Non-pigmented ciliary epithelial cell (primary cell): ENCODE measurements at places on chromosomes 3 and 15.
A peak's percentile ranks its signal among the peaks of the same experiment; 100 is the strongest.

DNA sequence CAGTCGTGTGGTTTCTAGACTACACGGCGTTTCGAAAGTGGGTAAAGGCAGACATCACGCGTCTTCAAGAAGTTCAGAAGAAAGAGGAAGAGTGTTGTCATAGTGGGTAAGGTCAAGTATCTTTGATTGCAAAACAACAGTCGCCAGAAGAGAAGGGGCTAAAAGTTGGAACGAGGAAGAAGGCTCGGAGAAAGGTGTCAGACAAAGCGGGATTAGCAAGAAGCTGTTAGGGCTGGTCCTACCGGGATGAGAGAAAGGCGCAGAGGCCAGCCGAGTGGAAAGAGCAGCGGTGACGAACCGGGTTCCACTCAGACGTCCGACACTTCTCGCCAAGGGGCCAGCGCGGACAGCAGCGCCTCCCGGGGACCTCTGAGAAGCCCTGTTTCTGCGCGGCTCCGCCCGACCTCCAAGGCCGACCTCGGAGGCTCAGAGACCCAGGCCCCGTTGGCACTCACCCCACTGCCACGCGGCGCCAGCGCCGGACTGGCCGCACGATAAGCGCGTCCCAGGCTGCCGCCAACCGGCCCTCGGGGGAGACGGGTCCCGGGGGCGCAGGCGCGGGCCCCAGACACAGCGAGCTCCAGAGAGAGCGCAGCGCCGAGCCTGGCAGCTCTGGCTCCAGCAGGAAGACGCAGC lies 436 bp downstream of the ADPGK start:
- DNase-seq = no peak

- no peak for DNase-seq
Measured at GRCh38 chr15:67175643-67176071, 78.8 kb downstream of the AAGAB start.

DNA sequence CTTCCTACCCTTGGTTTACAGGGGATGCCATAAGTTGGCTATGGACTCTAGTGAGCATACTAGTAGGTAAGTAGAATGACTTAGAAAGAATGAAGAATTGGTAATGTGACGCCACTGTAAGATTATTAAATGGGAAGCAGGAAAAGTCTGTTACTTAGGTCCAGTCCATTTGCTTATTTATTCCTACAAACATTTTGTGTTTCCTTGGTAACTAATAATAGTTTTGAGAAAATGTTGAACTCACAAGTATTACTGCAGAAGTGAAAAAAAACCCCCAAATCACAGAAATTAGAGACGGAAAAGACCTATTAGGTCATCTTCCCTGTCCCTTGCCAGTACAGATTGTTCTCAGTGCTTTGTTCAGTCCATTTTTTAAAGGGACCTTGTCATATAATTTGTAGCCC lies 63.5 kb downstream of the CMSS1 start:
- DNase-seq = no peak

GRCh38 chr3:149615731-149616221 lies 42.0 kb downstream of the WWTR1 start:
- DNase-seq = no peak

DNA sequence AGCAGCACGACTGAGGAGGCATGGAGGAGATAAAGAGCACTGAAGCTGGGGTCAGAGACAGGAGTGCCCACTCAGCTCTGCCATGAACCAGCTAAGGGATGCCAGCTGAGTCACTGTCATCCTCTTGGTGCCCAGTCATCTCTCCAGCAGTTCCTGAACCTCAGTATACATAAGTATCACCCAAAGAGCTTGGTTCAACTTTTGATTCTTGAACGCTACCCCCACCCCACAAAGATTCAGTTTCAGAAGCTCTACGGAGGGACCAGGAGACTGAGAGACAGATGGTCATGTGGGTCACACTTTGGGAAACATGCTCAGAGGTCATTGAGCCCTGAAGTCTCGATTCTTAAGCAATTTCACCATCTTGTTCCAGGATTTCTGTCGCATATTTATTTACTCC lies 108.4 kb downstream of the ALDH1A2 start:
- DNase-seq = no peak

DNA sequence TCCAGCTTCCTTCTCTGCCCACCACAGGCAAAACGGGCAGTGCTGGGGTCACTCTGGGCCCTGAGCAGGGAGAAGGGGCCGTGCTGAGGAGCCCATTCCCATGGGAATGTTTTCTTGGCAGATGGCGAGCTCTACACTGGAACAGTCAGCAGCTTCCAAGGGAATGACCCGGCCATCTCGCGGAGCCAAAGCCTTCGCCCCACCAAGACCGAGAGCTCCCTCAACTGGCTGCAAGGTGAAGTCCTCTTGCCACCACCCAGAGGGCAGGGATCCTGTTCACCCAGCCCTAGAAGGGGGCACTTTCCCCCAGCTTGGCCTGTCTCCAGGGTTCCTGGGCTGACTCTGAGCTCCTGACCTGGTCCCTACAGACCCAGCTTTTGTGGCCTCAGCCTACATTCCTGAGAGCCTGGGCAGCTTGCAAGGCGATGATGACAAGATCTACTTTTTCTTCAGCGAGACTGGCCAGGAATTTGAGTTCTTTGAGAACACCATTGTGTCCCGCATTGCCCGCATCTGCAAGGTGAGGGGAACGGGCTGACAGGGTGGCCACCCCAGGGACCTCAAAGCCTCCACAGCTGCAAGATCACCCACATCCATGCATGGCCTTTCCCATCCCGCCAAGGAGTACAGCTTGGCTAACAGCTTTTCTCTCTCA lies 12.4 kb downstream of the CIB1 start:
- no peak for DNase-seq

GRCh38 chr3:147426931-147427330 lies 17.8 kb downstream of the ZIC1 start:
- no peak for DNase-seq

DNA sequence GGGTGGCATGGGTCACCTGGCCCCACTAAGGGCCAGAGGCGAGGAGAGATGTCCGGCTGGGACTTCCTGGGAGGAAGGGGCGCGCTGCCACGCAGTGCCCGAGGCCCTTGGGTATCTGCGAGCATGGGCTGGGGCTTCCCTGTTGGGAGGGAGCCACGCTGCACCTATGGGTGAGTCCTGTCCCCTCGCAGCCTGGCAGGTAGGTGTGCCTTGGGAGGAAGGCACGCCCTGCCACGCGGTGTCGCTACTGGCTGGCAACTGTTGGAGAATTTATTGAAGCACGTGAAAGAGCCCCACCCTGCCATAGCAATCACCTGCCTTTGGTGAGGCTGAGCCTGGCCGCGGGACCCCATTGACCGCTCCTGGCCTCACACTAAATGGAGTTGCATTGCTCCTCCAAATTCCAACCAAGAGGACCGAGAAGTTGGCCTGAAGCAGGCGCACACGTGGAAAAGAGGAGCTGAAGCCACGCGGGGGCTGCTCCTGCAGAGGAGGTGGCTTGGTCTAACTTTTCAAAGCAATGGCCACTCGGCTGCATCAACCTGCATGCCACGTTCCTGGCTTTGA lies 134.2 kb downstream of the TJP1 start:
- DNase-seq = no peak

DNA sequence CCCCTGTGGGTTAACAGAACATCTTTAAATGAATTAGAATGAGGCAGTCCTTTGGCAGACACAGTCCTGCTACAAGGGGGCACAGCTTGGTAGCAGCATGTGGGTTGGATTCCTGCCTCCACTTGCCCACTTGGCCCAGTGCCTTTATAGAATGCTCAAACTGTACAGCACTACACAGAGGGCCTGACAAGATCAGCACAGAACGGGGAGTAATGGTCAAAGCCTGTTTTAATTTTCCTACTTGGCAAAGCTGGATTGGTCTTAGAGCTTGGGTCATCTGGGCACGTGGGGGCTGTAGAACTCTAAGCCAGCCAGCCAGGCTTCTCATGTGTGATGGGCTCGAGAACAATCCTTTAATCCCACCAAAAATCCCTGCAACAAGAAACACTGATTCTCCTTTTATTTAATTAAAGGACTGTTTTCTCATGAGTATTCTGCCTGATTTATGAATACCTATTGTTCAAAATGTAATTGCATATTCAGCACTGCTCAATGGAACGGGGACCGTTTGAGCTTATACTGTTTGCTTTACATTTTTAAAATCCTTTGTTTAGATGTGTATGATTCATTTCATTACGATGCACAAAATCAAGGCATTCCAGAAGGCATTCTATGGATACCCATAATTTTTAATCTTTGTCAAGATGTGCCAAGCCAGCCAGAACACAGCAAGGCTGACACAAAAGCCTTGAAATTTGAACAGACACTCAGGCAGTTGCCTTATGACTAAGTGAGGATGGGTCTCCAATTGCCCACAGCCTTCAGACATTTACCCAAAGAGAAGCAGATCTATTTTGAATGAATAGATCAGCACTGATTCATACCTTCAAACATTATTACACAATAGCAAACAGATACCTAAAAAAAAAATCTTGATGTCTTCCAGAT lies 249.3 kb upstream of the TGFBR2 start:
- DNase-seq = no peak

GRCh38 chr3:63192248-63192647 lies 85.9 kb upstream of the SYNPR start:
- no peak for DNase-seq

- no peak for DNase-seq
Measured at GRCh38 chr3:169082076-169082475, 581.4 kb downstream of the MECOM start.

- DNase-seq = no peak
Measured at GRCh38 chr15:99333413-99333812, 82.1 kb downstream of the LRRC28 start.

DNA sequence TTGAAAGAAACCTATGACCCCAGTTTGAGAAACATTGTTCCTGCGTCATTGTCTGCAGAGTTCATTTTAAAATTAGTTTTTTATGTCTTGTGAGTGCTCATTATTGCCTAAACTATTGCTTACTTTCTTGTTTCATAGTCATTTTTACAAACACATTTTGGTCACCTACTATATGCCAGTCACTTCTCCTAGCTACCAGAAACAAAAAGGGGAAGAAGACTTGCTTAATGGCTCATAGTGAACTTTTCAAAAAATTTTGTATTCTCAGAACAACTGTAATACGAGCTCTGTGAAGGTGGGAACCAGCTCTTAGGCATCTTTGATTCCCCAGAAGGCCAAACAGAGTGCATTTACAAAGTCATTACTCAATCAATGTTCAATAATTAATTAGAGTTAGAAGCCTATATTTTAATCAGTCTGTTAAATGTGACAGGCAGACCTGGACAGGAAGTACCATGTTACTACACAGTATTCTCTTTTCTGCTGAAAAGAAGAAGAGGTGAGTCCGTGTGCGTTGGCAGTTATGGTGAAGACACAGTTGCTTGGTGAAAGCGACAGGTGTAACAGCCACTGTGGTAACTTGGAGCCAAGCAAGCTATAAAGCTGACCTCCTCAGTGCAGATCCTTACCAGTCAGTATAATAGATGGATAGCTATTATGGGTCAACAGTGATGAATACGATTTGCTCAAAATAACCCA lies 46.6 kb downstream of the DPPA2 start:
- DNase-seq = no peak

DNA sequence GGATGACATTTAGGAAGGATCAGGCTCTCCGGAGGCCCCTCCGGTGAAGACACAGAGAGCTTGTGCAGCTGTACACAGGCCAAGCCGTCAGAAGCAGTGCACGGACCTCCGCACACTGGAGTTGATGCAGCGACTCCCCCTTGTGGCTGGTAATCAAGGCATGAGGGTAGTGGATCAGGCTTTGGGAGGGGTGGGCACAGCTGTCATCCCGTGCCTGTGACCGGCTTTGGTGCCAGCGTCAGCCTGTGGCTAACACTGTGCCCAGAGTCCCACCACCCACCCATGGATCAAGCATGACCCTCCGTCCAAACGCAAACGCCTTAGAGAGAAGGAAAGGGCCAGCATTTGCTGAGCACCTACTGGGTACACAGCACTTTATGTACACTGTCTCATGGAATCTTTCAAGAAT lies 8.2 kb upstream of the GRIP2 start:
- DNase-seq = peak; percentile 27

DNA sequence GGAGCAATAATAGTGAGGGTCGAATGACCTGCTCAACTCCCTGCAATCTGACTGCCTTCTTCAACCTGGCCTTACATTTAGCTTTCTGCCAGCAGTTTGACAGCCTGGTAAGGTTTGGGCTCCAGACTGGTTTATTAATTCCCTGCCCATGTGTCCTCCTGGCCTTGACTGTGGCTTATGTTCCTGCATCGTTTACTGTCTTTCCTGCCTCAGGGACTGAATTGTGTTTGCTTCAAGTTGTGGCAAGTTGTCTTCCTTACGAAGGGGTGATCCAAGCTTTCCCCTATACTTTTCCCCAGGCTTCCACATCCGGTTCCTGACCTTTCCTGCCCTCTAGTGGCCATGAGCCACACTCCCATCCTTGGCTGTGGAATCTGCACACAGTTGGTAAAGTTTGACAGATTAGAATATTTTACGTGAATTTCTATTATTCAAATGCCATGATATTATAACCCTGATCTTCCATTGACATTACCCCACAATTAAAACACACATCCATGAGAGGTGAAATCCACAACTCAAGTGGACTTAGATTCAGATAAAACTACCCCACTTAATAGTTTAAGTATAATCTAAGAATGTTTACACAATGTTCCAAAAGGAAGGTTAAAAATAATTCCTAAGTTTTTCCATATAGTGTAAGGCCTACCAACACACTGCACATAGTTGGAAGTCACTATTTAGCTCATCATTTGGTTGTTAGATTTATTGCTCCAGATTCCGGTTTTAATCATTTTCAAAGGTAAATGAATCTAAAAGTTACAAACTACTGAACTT lies 95.7 kb downstream of the NEDD4 start:
- no peak for DNase-seq

- no peak for DNase-seq
Measured at GRCh38 chr3:100005665-100006393, 108.5 kb downstream of the FILIP1L start.

GRCh38 chr3:182238126-182238525 lies 526.4 kb downstream of the SOX2 start:
- peak; percentile 42 for DNase-seq

DNA sequence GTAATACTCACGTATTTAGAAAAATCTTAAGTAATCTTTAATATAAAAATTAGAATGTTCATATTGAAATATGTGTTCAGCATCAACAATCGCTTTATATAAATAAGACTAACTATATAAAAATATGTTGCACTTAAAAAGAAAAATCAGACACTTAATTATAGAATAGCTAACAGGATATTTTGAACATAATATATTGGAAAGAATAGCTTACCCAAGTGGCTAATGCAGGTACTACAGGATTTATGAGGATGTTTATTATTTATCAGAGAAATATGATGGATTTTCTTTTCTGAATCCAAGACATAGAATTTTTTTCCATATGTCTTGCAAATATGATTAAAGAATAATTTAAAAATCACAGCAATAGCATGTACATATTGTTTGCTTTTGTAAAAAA lies 567.9 kb upstream of the GBE1 start:
- no peak for DNase-seq

DNA sequence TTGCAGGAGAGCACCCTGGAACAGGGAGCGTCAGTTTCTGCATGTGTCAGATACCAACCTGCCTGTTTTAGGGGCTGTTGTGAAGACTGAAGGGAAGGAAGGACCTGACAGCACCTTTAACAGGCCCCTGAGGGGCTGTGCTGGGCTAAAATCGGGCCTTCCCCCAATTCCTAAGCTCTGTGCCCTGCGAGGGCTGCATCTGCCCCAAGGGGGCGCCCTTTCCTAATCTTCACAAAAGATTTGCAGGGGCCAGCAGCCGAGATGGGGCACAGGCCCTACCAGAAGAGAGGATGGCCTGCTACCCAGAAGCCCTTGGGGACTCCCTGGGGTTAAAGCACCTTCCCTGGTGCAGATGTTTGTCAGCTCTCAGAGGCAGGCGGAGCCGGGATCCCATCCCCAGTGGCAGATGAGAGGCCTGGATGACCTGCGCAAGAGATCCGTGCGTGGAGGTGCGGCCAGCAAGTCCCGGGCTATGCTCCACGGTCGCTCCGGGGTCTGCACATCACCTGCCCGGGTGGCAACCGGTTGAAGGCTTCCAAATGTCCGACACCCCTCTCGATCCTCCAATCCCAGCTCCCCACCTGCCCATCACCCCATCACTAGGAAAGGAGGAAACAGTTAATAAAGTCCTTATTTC lies 53.6 kb downstream of the RHCG start:
- DNase-seq = no peak
